ENCODE measurements at places on chromosomes 7 and 10. TPM values are rescaled to one million over a fixed set of nuclear protein-coding genes. Genes with fewer than 3 reads are reported as not detected.

DNA sequence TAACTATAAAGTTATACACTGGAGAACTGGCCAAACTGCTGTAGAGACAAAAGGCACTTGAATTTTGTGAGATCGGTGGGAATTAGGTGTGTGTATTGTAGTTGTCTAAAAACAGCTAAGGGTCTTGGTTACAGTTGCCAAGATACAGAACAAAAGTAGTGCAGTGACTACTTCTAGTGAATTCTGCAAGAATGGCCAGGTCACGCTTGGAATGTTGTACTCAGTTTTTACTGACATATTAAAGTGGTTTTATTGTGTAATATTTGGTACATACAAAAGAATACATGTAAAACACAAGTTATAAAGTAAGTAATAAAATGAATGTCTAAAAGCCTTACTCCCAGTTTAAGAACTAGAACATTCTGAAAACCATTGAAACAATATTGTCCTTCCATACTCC, 42.4 kb downstream of the PRPF18 start:
- no peak for DNase-seq
- H3K27me3 ChIP-seq, result no peaks in the 10 kb centered on the region
- H3K27ac ChIP-seq, result no peak overlapping the region
- no peaks in the 10 kb centered on the region for H3K4me1 ChIP-seq
- H3K4me3 ChIP-seq, result no peak overlapping the region

GRCh38 chr7:78487464-78487863, 688.9 kb downstream of the PHTF2 start:
- H3K4me1 ChIP-seq, result no peaks in the 10 kb centered on the region
- DNase-seq, result no peak
- H3K36me3 ChIP-seq, result no peaks in the 10 kb centered on the region

DNA sequence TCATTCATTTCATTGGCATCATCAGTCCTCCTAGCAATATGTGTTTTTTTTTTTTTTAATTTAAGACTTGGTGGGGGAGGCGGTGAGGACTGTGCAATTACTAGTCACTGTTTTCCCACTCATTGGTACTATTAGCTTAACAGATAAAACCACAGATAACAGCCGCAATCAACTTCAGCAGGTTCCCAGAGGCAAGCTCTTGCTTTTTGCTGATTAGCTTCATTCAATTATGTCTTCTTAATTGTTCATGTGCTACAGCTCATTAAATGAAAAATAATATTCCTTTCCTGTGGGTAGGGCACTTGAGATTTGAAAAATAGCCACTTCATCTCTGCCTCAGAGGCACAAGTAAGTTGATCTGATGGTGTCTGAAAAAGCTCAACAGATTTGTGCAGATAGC, 215.5 kb downstream of the PCDH15 start:
- no peaks in the 10 kb centered on the region for H3K4me1 ChIP-seq
- H3K27me3 ChIP-seq, result no peaks in the 10 kb centered on the region
- DNase-seq, result no peak
- no peak overlapping the region for H3K27ac ChIP-seq
- H3K36me3 ChIP-seq, result no peaks in the 10 kb centered on the region

GRCh38 chr10:86327954-86328725, 38.5 kb downstream of the GRID1 start:
- H3K27me3 ChIP-seq, result peaks cover 12% of the 10 kb centered on the region
- no peak for DNase-seq
- no peaks in the 10 kb centered on the region for H3K36me3 ChIP-seq
- H3K27ac ChIP-seq, result no peak overlapping the region
- no peaks in the 10 kb centered on the region for H3K4me1 ChIP-seq

SPRN gene
- not detected for total RNA-seq

- peak; percentile 42 for DNase-seq
These were observed 240.1 kb downstream of the ELMO1 start for GRCh38 chr7:37208528-37208927.

- no peaks in the 10 kb centered on the region for H3K36me3 ChIP-seq
- no peak overlapping the region for H3K4me3 ChIP-seq
- H3K4me1 ChIP-seq, result no peaks in the 10 kb centered on the region
- peaks cover 8% of the 10 kb centered on the region for H3K27me3 ChIP-seq
These were observed 21.4 kb downstream of the SGCE start for GRCh38 chr7:94634502-94634901.

GRCh38 chr10:44398271-44398670, 13.4 kb upstream of the CXCL12 start:
- no peak for DNase-seq
- no peak overlapping the region for H3K4me3 ChIP-seq
- no peaks in the 10 kb centered on the region for H3K36me3 ChIP-seq
- H3K27ac ChIP-seq, result no peak overlapping the region
- H3K27me3 ChIP-seq, result peaks cover 10% of the 10 kb centered on the region

CTAGE6 gene
- total RNA-seq, result 1.2 TPM

DNA sequence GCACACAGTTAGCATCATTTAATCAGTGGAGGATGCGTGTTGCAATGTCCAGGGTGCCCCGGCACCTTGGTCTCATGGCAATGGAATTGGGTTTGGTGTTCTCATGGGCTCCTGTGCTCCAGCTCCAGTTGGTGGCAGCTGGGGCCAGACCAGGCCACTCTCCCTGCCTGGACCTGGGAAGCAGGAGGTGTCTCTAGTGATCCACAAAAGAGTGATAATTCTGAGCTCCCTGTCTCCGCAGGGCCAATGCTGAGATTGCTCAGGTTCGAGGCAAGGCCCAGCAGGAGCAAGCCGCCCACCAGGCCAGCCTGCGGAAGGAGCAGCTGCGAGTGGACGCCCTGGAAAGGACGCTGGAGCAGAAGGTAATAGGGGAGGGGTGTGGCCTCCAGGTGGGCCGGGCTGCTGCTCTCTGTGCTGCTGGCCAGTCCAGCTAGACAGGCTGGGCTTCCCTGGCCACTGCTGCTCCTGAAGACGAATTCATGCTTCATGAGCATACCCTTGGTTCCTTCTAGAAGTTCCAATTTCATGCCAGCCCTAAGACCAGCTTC, 21.7 kb upstream of the BTBD16 start:
- H3K4me1 ChIP-seq, result no peaks in the 10 kb centered on the region
- H3K36me3 ChIP-seq, result no peaks in the 10 kb centered on the region
- H3K4me3 ChIP-seq, result no peak overlapping the region
- H3K27me3 ChIP-seq, result peaks cover 3% of the 10 kb centered on the region
- H3K27ac ChIP-seq, result no peak overlapping the region

DLX6 gene
- not detected for total RNA-seq

GRCh38 chr7:95444796-95445195, 10.0 kb upstream of the PON2 start:
- no peak for DNase-seq
- H3K4me1 ChIP-seq, result no peaks in the 10 kb centered on the region
- H3K36me3 ChIP-seq, result no peaks in the 10 kb centered on the region
- no peak overlapping the region for H3K4me3 ChIP-seq

GRCh38 chr7:16433568-16434122, 12.3 kb upstream of the CRPPA start:
- H3K4me3 ChIP-seq, result no peak overlapping the region
- no peaks in the 10 kb centered on the region for H3K27me3 ChIP-seq
- H3K36me3 ChIP-seq, result no peaks in the 10 kb centered on the region
- H3K4me1 ChIP-seq, result no peaks in the 10 kb centered on the region
- DNase-seq, result no peak

GRCh38 chr7:82122275-82122674, 321.3 kb downstream of the CACNA2D1 start:
- H3K4me1 ChIP-seq, result no peaks in the 10 kb centered on the region
- H3K27me3 ChIP-seq, result no peaks in the 10 kb centered on the region
- H3K27ac ChIP-seq, result no peak overlapping the region
- no peak for DNase-seq
- H3K36me3 ChIP-seq, result no peaks in the 10 kb centered on the region

DNA sequence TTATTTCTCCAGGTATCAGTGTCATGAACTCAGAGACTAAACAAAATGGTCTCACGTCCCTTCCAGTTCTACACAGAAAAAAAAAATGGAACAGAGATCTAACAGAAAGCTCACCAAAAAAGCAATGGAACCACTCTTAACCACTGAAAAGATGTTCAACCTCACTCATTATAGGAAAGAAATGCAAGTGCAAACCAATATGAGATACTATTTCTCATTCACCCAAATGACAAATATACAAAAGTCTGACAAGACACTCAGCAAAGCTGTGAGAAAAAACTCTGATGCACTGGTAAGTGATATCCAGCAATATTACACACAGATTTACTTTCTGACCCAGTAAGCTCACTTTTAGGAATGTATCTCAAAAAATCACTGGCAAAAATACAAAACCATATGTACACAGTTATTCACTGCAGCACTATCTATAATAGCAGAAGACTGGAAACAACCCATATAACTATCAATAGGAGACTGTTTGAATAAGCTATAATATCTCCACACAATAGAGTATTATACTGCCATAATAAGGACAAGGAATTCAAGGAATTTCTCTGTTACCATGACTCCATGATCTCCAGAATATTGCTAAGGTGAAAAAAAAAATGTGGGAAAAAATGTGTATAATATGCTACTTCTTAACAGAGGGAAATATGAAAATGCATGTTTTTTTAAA, 36.6 kb downstream of the ABI1 start:
- DNase-seq, result no peak
- H3K36me3 ChIP-seq, result peaks cover 27% of the 10 kb centered on the region
- H3K27ac ChIP-seq, result no peak overlapping the region
- peaks cover 13% of the 10 kb centered on the region for H3K4me1 ChIP-seq

DNA sequence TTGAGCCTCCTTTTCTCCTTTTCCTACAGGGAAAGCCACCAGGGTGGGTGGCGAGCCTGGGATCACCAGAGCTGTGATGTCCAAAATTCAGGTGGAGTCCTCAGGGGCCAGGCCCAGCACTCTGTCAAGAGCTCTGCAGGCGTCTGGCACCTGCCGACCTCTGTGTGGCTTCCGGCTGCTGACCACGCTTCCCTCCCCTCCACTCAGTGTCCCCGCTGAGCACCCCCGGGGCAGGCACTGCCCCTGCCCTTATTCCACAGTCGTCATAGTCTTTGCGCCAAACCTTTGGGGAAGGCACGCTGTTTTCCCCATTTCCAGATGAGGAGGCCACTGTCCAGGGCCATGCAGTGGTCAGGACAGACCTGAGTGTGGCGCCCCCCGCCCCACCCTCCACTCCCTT, 7.5 kb downstream of the MTG1 start:
- peak overlapping the region; percentile 80 for H3K27ac ChIP-seq
- H3K4me3 ChIP-seq, result no peak overlapping the region
- H3K4me1 ChIP-seq, result peaks cover 37% of the 10 kb centered on the region

- H3K27me3 ChIP-seq, result no peaks in the 10 kb centered on the region
- no peaks in the 10 kb centered on the region for H3K4me1 ChIP-seq
These were observed 233.1 kb upstream of the TCF7L2 start for GRCh38 chr10:112716924-112717413.

DNA sequence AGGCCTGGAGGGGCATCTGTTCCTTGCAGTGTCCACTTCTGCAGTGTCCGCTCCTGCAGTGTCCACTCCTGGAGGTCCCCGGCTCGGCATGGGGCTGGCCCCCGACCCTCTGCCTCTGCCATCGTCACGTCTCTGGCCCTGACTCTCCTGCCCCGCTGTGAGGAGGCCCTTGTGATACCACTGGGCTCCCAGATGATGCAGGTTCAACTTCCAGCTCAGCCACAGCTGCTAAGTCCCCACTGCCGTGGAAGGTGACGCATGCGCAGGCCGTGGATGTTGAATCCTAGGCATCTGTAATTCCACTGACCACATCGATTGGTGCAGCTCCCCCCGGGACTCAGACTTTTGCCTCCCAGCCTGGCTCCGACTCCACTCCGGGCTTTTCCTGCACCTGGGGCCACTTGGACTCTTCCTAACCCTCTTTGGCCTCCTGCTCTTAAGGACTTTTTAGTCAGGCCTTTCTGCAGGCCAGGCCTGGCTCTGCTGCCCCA, 95.1 kb downstream of the GLRX3 start:
- no peak for DNase-seq
- H3K27me3 ChIP-seq, result peaks cover 1% of the 10 kb centered on the region
- H3K4me1 ChIP-seq, result no peaks in the 10 kb centered on the region
- H3K36me3 ChIP-seq, result no peaks in the 10 kb centered on the region
- H3K4me3 ChIP-seq, result no peak overlapping the region

DNA sequence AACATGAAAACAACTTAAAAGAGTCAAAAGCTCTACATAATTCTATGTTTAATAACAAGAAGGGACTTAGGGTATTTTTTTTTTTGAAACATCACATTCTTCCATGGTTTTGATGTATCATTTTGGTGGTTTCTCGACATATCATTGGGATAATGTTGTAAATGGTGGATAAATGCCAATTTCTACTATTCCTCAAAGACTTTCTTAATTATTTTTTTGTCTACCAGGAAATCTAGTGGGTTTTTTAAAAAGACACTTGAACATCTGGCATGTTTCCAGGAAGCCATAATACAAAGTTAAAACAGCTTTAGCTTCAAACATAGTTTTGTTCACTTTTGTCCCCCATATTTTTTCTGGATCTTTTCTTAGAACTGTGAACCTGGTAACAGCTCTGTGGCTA, 200.4 kb downstream of the DKK1 start:
- no peak overlapping the region for H3K4me3 ChIP-seq
- H3K27ac ChIP-seq, result no peak overlapping the region
- DNase-seq, result no peak

ACTR3C gene
- 4.6 TPM for total RNA-seq

HEPACAM2 gene
- total RNA-seq, result not detected

DNA sequence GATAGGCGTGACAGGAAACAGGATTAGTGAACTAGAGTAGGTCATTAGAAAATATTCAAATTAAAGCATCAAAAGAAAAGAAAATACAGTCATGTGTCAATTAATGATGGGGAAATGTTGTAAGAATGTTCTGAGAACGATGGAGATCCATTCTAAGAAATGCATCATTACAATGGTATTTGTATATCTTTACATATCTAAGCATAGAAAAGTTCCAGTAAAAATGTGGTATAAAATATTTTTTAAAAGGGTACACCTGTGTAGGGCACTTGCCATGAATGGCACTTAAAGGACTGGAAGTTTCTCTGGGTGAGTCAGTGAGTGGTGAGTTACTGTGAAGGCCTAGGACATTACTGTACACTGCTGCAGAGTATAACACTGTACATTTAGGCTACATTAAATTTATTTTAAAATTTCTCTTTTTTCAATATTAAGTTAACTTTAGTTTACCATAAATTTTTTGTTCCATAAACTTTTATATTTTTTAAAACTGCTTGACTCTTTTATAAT, 282.5 kb downstream of the BMPER start:
- H3K27ac ChIP-seq, result no peak overlapping the region
- H3K36me3 ChIP-seq, result no peaks in the 10 kb centered on the region
- no peak overlapping the region for H3K4me3 ChIP-seq
- DNase-seq, result no peak
- no peaks in the 10 kb centered on the region for H3K4me1 ChIP-seq

DNA sequence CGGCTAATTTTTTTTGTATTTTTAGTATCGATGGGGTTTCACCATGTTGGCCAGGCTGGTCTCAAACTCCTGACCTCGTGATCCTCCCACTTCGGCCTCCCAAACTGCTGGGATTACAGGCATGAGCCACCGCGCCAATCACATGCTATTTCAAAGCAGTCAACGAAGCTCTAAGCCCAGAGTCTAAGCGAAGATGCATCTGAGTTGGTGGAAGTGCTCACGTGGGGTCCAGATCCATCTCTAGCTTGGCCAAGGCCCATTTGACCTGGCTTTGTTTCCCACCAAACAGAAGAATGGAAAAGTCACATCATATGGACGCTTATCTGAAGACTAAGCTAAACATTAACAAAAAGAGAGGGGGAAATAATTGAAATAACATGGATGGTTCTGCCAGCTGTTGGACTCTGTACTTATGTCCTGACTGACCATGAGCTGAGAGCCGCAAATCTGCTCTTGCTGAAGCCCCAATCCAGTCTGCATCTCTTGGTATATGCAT, 3.8 kb upstream of the GTF2I start:
- DNase-seq, result no peak
- H3K4me3 ChIP-seq, result no peak overlapping the region
- H3K4me1 ChIP-seq, result peaks cover 47% of the 10 kb centered on the region

Measured in activated CD8-positive, alpha-beta T cell treated with anti-CD3 and anti-CD28 coated beads, Interleukin-2, amount 10 ng/mL, durations not matched to agents 7 days and 5 days (primary cell).